ENCODE measurements at places on chromosomes 16 and 17.

DNA sequence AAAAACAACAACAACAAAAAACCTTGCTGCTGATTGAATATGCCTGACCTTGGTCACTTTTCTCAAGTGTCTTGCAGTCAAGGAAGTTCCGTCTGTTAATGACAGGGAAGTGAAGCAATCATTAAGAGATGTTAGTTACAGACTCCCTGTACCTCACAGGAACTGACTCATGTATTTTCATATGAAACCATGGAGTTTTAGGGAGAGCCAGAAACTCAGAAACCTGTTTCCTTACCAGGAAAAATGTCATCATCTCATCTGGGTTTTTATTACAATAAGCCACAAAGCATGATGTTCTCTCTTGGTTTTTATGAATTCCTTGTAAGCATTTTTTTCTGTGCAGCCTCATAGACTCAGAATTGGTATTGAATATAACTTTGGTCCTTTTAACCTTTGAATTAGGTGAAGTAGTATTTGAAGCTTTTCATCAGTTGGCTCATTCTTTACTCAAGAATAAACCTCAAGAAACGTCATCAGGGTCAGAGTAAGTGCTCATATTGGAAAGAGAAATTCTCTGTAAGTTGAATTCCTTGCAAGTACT is 10.3 kb downstream of the LYRM1 start:
- peaks cover 18% of the 10 kb centered on the region for H3K4me1 ChIP-seq
- peak overlapping the region; percentile 70 for H3K27ac ChIP-seq
- DNase-seq = no peak
- peaks cover 4% of the 10 kb centered on the region for H3K36me3 ChIP-seq
- no peaks in the 10 kb centered on the region for H3K27me3 ChIP-seq
- no peak overlapping the region for H3K4me3 ChIP-seq

DNA sequence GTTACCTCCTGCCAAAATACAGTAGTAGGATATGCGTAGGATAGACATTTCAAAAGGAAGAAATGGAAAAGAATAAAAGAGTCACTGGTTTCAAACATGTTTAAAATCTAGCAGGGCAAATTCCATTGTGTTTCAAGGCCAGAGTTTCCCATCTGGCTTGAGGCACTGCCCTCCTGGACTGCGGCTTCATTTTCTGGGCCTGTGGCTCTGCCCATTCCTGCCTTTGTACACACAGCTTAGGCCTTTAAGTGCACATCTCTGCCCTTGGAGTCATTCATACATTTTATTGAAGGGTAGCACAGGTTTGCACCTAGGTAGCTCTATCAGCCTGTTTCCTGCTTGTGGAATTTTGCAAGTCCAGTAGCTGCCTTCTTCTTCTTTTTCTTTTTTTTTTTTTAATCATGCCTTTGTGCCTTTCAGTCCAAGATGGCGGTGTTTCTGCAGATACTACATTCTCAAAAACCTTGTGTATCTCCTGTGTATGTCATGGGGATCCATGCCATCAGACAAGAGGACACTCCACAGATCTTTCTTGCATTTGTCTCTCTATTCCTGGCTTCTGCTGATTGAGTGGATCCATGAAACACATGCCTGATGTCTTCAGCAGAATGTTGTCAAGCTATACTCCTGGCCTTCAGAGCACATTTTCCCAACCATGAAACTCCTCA is 282.9 kb downstream of the BCAS3 start:
- H3K4me1 ChIP-seq = no peaks in the 10 kb centered on the region
- peaks cover 12% of the 10 kb centered on the region for H3K36me3 ChIP-seq
- H3K4me3 ChIP-seq = no peak overlapping the region

DNA sequence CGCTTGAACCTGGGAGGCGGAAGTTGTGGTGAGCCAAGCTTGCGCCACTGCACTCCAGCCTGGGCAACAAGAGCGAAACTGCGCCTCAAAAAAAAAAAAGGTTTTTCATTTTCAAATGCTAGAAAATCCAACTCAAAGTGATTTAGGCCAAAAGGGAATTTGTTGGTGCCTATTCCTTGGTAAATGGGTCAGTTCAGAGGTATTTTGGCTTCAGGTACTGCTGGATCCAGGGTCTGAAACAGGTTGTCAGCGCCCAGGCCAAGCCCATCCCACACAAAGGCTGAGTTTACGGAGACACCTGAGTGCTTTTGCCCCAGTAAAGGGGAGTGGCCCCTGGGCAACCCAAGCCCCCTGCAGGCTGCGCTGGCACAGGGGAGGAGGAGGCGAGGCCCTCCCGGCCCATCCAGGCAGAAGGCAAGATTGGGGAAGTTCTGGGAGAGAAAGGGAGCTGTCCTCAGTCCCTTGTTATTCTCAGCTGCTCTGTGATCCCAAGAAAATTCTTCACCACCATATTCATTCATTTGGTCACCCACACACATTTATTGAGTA is 8.5 kb upstream of the JPH3 start:
- no peaks in the 10 kb centered on the region for H3K36me3 ChIP-seq
- H3K4me1 ChIP-seq = peaks cover 2% of the 10 kb centered on the region
- peaks cover 63% of the 10 kb centered on the region for H3K27me3 ChIP-seq
- no peak overlapping the region for H3K4me3 ChIP-seq
- H3K27ac ChIP-seq = no peak overlapping the region

DNA sequence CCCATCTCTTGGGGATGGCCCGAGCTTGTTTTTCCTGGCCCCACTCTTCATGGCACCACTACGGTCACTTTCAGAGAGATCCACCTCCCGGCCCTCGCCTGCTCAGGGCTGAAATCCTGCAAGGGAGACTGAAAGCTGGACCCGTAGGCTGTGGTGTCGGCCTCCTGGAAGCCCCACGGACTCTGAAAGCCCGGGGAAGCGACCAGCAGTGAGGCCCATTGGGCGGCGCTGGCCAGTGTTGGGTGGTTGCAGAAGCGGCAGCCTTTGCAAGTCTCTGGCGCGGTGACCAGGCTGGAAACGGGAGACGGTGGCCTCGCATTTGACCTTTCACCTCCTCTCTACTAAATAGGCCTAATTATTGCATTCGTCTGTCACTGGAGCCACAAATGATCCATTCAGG is 186.0 kb upstream of the FOXF1 start:
- H3K27ac ChIP-seq = no peak overlapping the region
- H3K36me3 ChIP-seq = no peaks in the 10 kb centered on the region
- no peak overlapping the region for H3K4me3 ChIP-seq
- peaks cover 8% of the 10 kb centered on the region for H3K4me1 ChIP-seq

- H3K4me3 ChIP-seq = no peak overlapping the region
- peaks cover 3% of the 10 kb centered on the region for H3K27me3 ChIP-seq
- no peaks in the 10 kb centered on the region for H3K4me1 ChIP-seq
- DNase-seq = no peak
Observed at GRCh38 chr17:52604105-52604504, 445.6 kb upstream of the CA10 start.

DNA sequence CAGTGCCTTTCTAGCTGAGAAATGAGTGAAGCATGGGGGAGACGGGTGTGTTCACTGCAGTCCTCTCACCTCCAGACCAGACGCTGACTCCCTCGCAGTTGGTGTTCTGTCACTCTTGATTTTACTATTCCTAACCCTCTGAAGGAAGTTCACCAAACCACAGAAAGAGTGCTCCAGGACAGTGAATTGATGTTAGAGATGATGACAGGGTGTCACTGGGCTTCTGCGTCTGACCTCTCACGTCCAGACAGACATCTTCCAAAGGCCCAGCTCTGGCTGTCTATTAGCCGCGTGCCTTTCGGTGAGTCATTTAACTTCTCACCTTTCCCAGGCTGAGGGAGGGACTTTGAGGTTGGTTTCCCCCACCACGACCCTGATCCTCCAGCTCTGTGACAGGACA is 8.2 kb downstream of the CRAMP1 start:
- H3K27ac ChIP-seq = no peak overlapping the region
- no peak overlapping the region for H3K4me3 ChIP-seq
- H3K36me3 ChIP-seq = peaks cover 14% of the 10 kb centered on the region

DNA sequence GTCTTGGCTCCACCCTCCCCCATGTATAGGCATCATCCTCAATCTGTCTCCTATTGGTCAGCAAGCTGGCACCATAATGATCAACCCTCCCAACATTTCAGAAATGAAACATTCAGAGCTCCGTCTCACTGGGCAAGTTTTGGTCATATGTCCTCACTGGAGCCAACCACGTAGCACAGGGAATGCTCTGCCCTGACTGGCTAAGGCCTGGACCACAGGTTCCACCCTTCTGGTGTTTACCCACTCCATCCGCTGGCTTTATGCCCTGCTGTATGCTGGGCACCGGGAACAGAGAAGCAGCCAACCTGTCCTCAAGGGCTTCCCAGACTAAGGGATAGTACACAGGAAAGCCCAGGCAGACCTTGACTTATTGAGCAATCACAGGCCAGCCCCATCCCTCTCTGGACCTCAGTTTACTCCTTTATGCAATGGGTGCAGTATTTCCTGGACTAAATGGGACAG is 20.5 kb downstream of the MYO15A start:
- H3K4me1 ChIP-seq = no peaks in the 10 kb centered on the region
- H3K36me3 ChIP-seq = no peaks in the 10 kb centered on the region
- H3K27me3 ChIP-seq = no peaks in the 10 kb centered on the region
- DNase-seq = no peak
- no peak overlapping the region for H3K27ac ChIP-seq

- no peaks in the 10 kb centered on the region for H3K36me3 ChIP-seq
- H3K27ac ChIP-seq = no peak overlapping the region
- no peaks in the 10 kb centered on the region for H3K4me1 ChIP-seq
- peaks cover 7% of the 10 kb centered on the region for H3K27me3 ChIP-seq
- H3K4me3 ChIP-seq = no peak overlapping the region
Observed at GRCh38 chr16:22861580-22861979, 47.6 kb downstream of the HS3ST2 start.

GRCh38 chr16:56108056-56108471 is 83.2 kb upstream of the GNAO1 start:
- H3K4me1 ChIP-seq = peaks cover 14% of the 10 kb centered on the region
- H3K27me3 ChIP-seq = peaks cover 5% of the 10 kb centered on the region
- no peak for DNase-seq
- H3K27ac ChIP-seq = no peak overlapping the region
- no peaks in the 10 kb centered on the region for H3K36me3 ChIP-seq

GRCh38 chr17:44780845-44781480 is 22.2 kb downstream of the ADAM11 start:
- DNase-seq = no peak
- no peak overlapping the region for H3K4me3 ChIP-seq
- H3K36me3 ChIP-seq = no peaks in the 10 kb centered on the region
- peaks cover 4% of the 10 kb centered on the region for H3K27me3 ChIP-seq

DNA sequence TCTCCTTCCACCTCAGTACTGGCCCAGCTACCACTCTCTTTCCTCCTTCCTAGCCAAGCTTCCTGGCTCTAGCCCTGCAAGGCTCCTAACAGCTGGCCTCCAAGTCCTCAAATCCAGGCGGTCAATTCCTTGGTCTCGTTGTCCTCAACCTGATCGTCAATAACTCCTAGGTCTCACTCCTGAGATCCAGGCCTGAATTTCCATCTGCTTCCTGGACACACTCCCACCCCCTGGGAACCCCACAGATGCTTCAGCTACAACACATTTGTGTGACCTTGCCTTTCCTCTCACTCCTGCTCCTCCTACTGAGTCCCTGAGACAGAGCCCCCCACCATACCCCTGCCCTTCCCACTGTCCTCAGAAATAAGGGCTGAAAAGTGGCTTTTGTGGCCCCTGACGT is 2.3 kb downstream of the ENKD1 start:
- H3K4me1 ChIP-seq = peaks cover 8% of the 10 kb centered on the region
- H3K4me3 ChIP-seq = peak overlapping the region; percentile 68
- H3K27ac ChIP-seq = peak overlapping the region; percentile 67
- DNase-seq = no peak
- no peaks in the 10 kb centered on the region for H3K36me3 ChIP-seq

DNA sequence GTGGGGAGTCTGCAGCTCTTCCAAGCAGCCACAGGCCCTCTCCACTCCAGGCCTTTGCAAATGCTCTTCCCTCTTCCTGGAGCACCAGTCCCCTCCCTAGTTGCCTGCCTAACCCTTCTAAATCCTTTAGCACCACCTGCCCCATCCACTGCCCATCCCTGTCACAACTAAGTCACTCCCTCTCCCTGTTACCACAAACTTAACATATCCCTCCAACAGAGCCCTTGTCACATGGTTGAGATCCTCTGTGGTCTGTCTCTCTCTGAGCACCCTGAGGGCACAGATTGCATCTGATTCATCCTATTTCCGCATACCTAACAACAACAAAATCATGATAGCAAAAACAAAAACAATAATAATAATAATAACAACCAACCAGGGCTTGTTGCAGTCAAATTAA is 11.0 kb upstream of the BEAN1 start:
- peaks cover 20% of the 10 kb centered on the region for H3K27me3 ChIP-seq
- H3K36me3 ChIP-seq = no peaks in the 10 kb centered on the region
- no peak overlapping the region for H3K27ac ChIP-seq
- no peaks in the 10 kb centered on the region for H3K4me1 ChIP-seq
- DNase-seq = no peak
